ENCODE measurements at places on chromosomes 4 and X. TPM values are rescaled to one million over a fixed set of nuclear protein-coding genes. Genes with fewer than 3 reads are reported as not detected.

Gene TMSB15A
- 67.6 TPM for polyA plus RNA-seq

Gene GJB1
- 5.0 TPM for polyA plus RNA-seq

Gene BMPR1B
- 1.2 TPM for polyA plus RNA-seq

Gene GLRB
- 6.7 TPM for polyA plus RNA-seq

Gene NRK
- 5.2 TPM for polyA plus RNA-seq

Gene RHOXF2B
- 0.20 TPM for polyA plus RNA-seq

Gene MCF2
- polyA plus RNA-seq, result 0.06 TPM

Gene PCDH7
- 36.0 TPM for polyA plus RNA-seq

Gene LINC00632
- 31.3 TPM for polyA plus RNA-seq

Gene HTN1
- polyA plus RNA-seq, result not detected

Gene CYSLTR1
- 2.3 TPM for polyA plus RNA-seq

Gene CENPVL3
- not detected for polyA plus RNA-seq

Gene PPEF2
- 0.08 TPM for polyA plus RNA-seq

Gene SHISA3
- 34.6 TPM for polyA plus RNA-seq

Gene MAPK10
- 44.4 TPM for polyA plus RNA-seq

Gene PASD1
- 0.17 TPM for polyA plus RNA-seq

Gene VCX2
- not detected for polyA plus RNA-seq

Gene CXCL3
- 0.49 TPM for polyA plus RNA-seq

Gene KLB
- polyA plus RNA-seq, result 0.25 TPM

Gene EMCN
- polyA plus RNA-seq, result 34.8 TPM

Gene NPNT
- 75.7 TPM for polyA plus RNA-seq

Gene FAM47A
- polyA plus RNA-seq, result not detected

Gene LIAS
- 29.7 TPM for polyA plus RNA-seq

Gene BTK
- 4.5 TPM for polyA plus RNA-seq

Gene MAGEA9B
- polyA plus RNA-seq, result not detected

All from left lung (tissue), 14 donors.